ENCODE measurements at places on chromosomes 1 and 21. TPM values are rescaled to one million over a fixed set of nuclear protein-coding genes. Genes with fewer than 3 reads are reported as not detected.

DNA sequence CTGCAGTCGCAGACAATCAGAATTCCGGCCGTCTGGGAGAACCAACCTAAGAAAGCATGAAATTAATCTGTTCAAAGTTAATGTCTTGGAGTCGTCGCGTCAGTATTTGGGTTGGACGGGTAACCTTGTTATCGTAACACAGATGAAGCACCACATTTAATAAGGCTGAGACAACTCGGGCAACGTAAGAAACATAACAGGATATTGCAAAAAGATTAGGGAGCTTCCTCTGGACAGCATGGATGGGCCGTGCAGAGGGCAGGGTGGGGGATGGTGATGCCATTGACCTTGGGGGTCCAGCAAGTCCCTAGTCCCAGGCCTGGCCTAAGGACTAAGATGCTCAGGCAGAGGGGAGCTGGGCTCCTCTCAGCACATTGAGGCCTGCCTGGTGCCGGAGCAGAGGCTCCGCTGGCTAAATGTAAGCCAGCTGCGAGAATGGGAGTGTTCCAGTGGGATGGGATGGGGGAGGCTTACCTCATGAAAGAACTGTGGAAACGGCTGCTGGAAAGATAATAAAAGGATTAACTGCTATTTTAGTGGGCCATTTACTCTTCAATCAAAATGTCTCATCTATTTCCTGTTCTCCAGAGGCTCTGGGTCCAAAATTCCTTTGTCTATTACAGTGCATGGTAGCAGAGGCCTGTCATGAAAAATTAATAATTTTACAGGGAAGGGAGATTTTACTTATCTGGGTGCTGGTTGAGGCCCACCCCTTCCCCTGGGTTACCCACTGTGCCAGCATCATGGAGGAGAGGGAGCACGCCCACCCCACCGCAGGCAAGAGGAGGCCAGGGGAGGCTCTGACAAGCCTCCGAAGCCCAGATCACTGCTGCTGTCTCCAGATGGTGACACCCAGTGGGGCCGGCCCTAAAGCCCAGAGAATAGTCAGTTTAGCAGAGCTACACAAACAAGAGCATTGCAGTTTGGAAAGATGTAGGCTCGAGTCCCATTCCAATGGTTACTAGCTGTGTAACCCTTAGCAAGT is 131.6 kb downstream of the DMRTB1 start:
- H3K27me3 ChIP-seq, result no peaks in the 10 kb centered on the region
- peak; percentile 78 for DNase-seq
- H3K27ac ChIP-seq, result no peak overlapping the region
- peaks cover 12% of the 10 kb centered on the region for H3K4me1 ChIP-seq
- no peaks in the 10 kb centered on the region for H3K36me3 ChIP-seq
- no peak overlapping the region for H3K4me3 ChIP-seq

Gene NUP210L
- 0.04 TPM for total RNA-seq

DNA sequence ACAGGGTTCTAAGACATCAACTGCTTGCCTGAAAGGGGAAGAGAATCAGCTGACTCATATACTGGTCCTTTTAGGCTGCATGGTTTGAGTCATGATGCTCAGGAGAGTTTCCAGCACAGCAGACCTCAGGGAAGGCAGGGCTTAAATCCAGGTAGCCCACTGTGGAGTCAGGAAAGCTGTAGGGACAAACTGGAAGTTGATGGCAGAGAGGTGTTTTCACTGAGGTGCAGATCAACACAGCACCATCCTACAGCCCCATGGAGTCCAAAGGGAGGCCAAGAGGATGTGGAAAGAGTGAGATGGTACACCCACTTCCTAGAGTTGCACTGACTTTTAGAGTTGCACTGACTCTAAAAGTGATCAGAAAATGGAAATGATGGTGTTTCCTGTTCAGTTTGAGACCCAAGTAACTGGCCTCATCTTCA is 252.4 kb upstream of the DUSP10 start:
- DNase-seq, result no peak
- H3K36me3 ChIP-seq, result no peaks in the 10 kb centered on the region
- no peak overlapping the region for H3K4me3 ChIP-seq
- no peak overlapping the region for H3K27ac ChIP-seq

GRCh38 chr1:27528818-27529703 is 39.1 kb upstream of the WASF2 start:
- no peak overlapping the region for H3K27ac ChIP-seq
- peaks cover 48% of the 10 kb centered on the region for H3K4me1 ChIP-seq
- no peaks in the 10 kb centered on the region for H3K36me3 ChIP-seq
- H3K4me3 ChIP-seq, result no peak overlapping the region

DNA sequence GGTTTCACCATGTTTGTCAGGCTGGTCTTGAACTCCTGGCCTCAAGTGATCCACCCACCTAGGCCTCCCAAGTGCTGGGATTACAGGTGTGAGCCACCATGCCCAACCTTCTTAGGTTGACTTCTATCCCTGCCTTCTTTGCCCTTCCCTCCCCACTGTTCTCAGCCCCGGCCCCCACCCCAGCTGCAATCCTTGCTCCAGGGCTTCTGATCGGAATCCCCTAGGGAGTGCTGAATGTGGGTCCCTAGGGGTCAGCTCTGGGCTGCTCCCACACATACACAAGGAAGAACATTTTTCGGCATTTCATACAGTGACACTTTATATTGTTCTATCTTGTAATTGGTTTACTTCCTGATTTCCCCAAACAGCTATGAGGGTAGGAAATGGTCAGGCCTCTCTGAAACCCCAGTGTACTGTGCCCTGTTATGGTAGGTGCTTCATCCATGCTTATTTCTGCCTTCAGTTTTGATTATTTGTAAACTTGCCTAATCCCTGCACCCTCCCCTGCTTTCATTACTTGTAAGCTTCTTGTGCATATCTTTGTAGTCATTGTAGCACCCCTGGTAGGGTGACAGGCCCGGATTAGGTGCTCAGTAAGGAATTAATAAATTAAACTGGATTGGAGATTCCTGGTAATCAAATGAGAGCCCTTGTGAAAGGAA is 5.8 kb upstream of the SRP9 start:
- H3K4me3 ChIP-seq, result no peak overlapping the region
- H3K36me3 ChIP-seq, result no peaks in the 10 kb centered on the region
- peaks cover 31% of the 10 kb centered on the region for H3K4me1 ChIP-seq

GRCh38 chr1:182507685-182508084 is 57.7 kb downstream of the RGSL1 start:
- no peaks in the 10 kb centered on the region for H3K36me3 ChIP-seq
- peaks cover 10% of the 10 kb centered on the region for H3K27me3 ChIP-seq
- no peaks in the 10 kb centered on the region for H3K4me1 ChIP-seq
- DNase-seq, result no peak

Gene NRDC
- total RNA-seq, result 1,009 TPM

DNA sequence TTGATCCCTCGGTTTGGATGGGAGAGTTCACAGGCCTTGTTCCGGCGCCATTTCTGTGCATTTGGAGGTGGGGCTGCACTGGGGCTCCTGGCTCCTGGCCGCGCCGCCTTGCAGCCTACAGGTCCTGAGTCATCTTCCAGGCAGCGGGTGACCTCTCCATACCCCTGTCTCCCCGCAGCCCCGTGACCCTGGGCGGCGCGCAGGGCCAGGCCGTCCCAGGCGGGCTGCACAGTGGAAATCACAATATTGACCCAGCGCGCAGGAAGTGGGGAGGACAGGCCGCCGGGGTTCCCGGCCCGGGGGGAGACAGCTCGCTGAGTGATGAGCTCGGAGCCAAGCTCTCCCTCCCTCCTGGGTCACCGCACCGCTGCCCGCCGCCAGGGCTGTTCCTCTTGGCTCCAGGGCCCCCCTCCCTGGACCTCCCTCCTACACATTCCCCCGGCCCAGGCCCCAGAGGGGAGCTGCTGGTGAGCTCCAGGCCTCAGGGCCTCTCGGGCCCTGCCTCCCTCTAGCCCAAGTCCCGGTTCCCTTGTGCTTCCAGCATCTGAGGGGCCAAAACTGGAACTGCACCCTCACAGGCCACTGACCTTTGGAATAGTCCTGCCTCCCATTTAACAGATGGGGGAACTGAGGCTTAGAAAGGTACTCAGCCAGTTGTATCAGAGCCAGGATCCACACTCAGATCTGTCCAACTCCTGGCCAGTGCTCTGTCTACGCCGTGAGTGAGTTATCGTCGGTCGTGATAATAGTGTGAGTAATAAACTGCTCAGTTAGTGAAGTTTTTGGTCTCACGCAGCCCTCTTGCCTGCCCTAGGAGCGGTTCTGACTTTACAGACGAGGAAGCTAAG is 142.9 kb upstream of the WNT4 start:
- H3K4me3 ChIP-seq, result no peak overlapping the region
- H3K27ac ChIP-seq, result no peak overlapping the region
- peaks cover 4% of the 10 kb centered on the region for H3K27me3 ChIP-seq
- no peak for DNase-seq
- no peaks in the 10 kb centered on the region for H3K36me3 ChIP-seq

Gene PADI4
- total RNA-seq, result not detected

- H3K4me1 ChIP-seq, result peaks cover 7% of the 10 kb centered on the region
- H3K4me3 ChIP-seq, result no peak within 1 kb of the TSS
- H3K36me3 ChIP-seq, result no peaks in the 10 kb centered on the region
- no peaks in the 10 kb centered on the region for H3K27me3 ChIP-seq
These were observed at the start of gene EXTL1 for GRCh38 chr1:26021647-26022403. TSS of gene EXTL1 (plus strand) at chr1:26021775. CDS start at chr1:26022647, 872 bp downstream.

Gene STX12
- total RNA-seq, result 24.5 TPM

DNA sequence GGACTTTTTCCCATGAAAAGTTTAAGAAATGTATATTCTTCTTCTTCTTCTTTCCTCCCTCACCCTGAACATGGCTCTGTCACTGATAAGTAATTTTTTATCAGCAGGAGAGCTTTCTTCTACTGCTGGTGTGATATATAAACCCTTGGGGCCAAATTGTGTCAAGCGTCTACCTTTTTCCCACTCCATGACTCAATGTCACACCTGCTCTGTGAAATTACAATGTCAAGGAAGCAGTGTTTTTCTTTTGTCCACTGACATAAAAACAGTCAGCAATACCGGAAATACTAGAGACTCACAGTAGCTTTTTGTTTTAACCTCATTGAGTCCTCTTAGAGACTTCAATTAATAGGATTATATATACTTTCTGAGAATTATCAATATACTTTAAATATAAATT is 416.2 kb upstream of the ADGRL4 start:
- H3K27me3 ChIP-seq, result no peaks in the 10 kb centered on the region
- DNase-seq, result no peak
- no peak overlapping the region for H3K4me3 ChIP-seq
- H3K27ac ChIP-seq, result no peak overlapping the region

- no peaks in the 10 kb centered on the region for H3K4me1 ChIP-seq
- no peak overlapping the region for H3K27ac ChIP-seq
- DNase-seq, result no peak
- H3K36me3 ChIP-seq, result no peaks in the 10 kb centered on the region
These were observed 686.9 kb upstream of the NCAM2 start for GRCh38 chr21:20311234-20311787.

DNA sequence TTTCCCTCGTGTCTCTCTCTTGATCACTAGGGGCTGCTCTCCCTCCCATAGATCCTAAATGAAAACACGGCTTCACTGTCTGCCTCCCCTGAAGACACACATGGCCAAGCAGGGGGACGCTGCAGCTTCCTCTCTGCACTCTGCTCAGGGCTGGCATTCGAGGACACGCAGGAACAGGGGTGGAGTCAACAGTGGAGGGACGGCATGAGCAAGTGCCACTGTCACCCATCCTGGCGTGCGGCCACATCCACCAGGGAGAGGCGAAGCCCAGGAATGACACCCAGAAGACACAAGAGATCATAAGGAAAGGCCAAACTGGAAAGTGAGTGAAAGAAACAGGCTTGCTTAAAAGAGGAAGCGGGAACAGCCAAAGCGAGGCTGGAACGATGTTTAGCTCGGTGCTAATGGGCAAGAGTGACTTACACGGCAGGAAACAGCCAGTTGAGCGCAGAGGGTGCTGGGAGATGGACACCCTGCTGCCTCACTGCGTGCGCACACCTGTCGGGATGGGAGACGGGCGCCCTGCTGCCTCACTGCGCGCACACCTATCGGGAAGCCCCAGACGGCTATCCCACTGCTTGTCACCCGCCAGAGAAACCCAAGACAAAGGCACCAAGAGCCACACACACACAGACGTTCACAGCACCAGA is 13.6 kb upstream of the C1QTNF12 start:
- no peak overlapping the region for H3K27ac ChIP-seq
- no peak for DNase-seq
- peaks cover 47% of the 10 kb centered on the region for H3K36me3 ChIP-seq

Gene FCAMR
- total RNA-seq, result not detected

Gene ORC1
- total RNA-seq, result 50.4 TPM

- no peak overlapping the region for H3K4me3 ChIP-seq
- H3K27ac ChIP-seq, result no peak overlapping the region
- peak; percentile 25 for DNase-seq
- no peaks in the 10 kb centered on the region for H3K27me3 ChIP-seq
- H3K4me1 ChIP-seq, result no peaks in the 10 kb centered on the region
These were observed 56.8 kb downstream of the RPRD2 start for GRCh38 chr1:150420560-150421265.

GRCh38 chr1:227192163-227192562 is 126.1 kb downstream of the CDC42BPA start:
- no peak overlapping the region for H3K27ac ChIP-seq
- DNase-seq, result no peak
- no peak overlapping the region for H3K4me3 ChIP-seq
- no peaks in the 10 kb centered on the region for H3K36me3 ChIP-seq
- H3K27me3 ChIP-seq, result no peaks in the 10 kb centered on the region

DNA sequence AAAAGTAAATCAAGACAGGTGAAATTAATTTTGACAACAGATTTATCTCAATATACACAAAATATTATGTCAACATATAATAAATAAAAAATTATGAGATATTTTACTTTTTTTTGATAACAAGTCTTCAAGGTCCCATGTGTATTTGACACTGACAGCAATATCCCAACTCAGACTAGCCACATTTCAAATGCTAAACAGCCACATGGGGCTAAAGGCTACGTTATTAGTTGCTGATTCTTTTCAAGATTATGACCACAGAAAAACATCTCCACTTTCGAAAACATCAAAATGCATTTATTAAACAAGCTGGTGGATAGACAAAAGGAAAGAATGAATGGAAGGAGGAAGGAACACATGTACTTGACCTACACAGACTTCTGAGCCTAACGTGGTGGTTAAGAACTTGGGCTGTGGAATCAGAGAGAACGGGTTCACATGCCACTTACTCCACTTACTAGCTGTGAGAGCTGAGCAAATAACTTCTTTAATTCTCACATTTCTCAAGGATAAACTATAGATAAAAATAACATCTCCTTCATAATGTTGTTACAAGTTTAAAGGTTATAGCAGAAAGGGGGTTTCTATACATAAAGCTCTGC is 13.4 kb downstream of the PTPN14 start:
- no peak overlapping the region for H3K27ac ChIP-seq
- H3K36me3 ChIP-seq, result no peaks in the 10 kb centered on the region
- peaks cover 61% of the 10 kb centered on the region for H3K4me1 ChIP-seq
- H3K4me3 ChIP-seq, result no peak overlapping the region
- no peaks in the 10 kb centered on the region for H3K27me3 ChIP-seq
- no peak for DNase-seq

- no peak overlapping the region for H3K27ac ChIP-seq
- no peaks in the 10 kb centered on the region for H3K27me3 ChIP-seq
- DNase-seq, result no peak
- H3K36me3 ChIP-seq, result no peaks in the 10 kb centered on the region
These were observed 35.6 kb upstream of the MAB21L3 start for GRCh38 chr1:116075575-116075974.

Gene SYT14
- total RNA-seq, result 22.4 TPM

Gene GOLT1A
- not detected for total RNA-seq

Gene SDCCAG8
- 9.1 TPM for total RNA-seq

Gene HEYL
- 0.77 TPM for total RNA-seq

Gene NRIP1
- 15.4 TPM for total RNA-seq

Gene OR2T11
- not detected for total RNA-seq

Data from A673 (cell line).